ENCODE measurements at places on chromosomes 3 and 15.
A peak's percentile ranks its signal among the peaks of the same experiment; 100 is the strongest.

DNA sequence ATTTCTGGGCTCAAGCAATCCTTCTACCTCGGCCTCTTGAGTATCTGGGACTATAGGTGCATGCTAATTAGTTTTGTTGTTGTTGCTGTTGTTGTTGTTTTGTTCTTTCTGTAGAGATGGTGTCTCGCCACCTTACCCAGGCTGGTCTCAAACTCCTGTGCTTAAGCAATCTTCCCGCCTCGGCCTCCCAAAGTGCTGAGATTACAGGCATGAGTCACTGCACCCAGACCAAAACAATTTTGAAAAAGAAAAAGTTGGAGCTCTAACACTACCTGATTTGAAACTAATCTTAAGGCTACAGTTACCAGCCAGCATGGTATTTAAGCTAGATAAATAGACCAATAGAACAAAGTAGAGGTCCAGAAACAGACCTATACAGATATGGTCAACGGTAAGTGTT, 29.8 kb downstream of the KPNA1 start:
- DNase-seq = peak; percentile 27

GRCh38 chr15:68399096-68400065, 32.6 kb downstream of the ITGA11 start:
- no peak for DNase-seq

- no peak for DNase-seq
These were observed 13.9 kb upstream of the FAM174B start for GRCh38 chr15:92669432-92669831.

- no peak for DNase-seq
These were observed 30.8 kb upstream of the PSTPIP1 start for GRCh38 chr15:76964157-76964556.

DNA sequence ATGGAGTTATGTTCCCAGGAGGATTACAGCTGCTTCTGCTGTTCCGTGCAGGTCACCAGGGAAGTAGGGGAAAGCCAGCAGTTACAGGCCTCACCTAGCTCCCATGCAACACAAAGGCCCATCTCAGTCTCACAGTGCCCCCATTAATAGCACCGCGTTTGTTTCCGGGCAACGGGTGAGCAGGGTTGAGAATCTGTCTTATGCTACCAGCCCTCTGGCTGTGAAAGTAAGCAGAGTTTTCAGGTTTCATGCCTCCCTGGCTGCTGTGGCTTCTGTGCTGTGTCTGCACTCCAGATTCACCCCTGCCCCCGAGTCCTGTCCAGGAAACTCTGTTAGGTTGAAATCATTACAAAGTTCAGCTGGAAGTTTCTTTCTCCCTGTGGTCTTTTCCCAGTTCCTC, 254.4 kb upstream of the GPR149 start:
- DNase-seq = no peak

- no peak for DNase-seq
These were observed 33.1 kb downstream of the DZIP1L start for GRCh38 chr3:138082085-138082991.
